ENCODE measurements at places on chromosomes 5 and 9.

DNA sequence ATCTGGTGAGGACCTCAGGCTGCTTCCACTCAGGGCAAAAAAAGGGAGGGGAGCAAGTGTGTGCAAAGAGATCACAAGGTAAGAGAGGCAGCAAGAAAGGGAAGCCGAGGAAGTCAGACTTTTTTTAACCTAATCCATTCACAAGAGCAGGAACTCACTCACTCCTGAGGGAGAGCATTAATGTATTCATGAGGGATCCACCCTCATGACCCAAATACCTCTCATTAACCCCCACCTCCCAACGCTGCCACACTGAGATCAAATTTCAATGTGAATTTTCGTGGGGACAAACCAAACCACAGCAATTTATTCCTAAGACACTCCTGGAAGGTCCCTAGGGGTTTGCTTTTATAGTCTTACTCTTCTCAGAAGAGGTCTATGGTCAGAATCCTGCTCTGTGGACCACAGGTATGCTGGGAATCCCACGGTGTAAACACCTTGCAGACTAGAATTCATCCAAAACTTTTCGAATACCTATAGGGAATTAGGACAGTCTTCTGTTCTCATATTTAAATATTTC is 108.7 kb downstream of the HSD17B3 start:
- peaks cover 5% of the 10 kb centered on the region for H3K4me1 ChIP-seq
- no peaks in the 10 kb centered on the region for H3K36me3 ChIP-seq
- H3K27me3 ChIP-seq = no peaks in the 10 kb centered on the region
- no peak overlapping the region for H3K4me3 ChIP-seq
- no peak overlapping the region for H3K27ac ChIP-seq
- DNase-seq = no peak

GRCh38 chr9:117800389-117800788 is 96.2 kb downstream of the TLR4 start:
- H3K4me1 ChIP-seq = no peaks in the 10 kb centered on the region
- H3K27ac ChIP-seq = no peak overlapping the region
- no peaks in the 10 kb centered on the region for H3K36me3 ChIP-seq
- H3K4me3 ChIP-seq = no peak overlapping the region
- DNase-seq = no peak

- DNase-seq = no peak
- peaks cover 35% of the 10 kb centered on the region for H3K4me1 ChIP-seq
- H3K27me3 ChIP-seq = no peaks in the 10 kb centered on the region
- H3K36me3 ChIP-seq = peaks cover 58% of the 10 kb centered on the region
Observed at GRCh38 chr5:151139015-151139414, 18.6 kb downstream of the ANXA6 start.

- H3K27ac ChIP-seq = no peak overlapping the region
- H3K4me1 ChIP-seq = no peaks in the 10 kb centered on the region
- no peaks in the 10 kb centered on the region for H3K36me3 ChIP-seq
- no peaks in the 10 kb centered on the region for H3K27me3 ChIP-seq
Observed at GRCh38 chr5:174790906-174791305, 66.5 kb downstream of the MSX2 start.

DNA sequence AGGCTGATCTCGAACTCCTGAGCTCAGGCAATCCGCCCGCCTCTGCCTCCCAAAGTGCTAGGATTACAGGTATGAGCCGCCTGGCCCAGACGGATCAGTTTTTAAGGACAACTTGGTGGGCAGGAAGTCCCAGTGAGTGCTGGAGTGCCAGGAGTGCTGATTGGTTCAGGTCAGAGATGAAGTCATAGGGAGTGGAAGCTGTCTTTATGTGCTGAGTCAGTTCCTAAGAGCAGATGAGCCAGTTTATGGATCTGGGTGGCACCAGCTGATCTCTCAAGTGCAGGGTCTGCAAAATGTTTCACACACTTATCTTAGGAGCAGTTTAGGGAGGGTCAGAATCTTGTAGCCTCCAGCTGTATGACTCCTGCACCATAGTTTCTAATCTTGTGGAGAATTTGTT is 292.1 kb upstream of the ELAVL2 start:
- H3K4me3 ChIP-seq = no peak overlapping the region
- H3K4me1 ChIP-seq = no peaks in the 10 kb centered on the region
- no peaks in the 10 kb centered on the region for H3K36me3 ChIP-seq
- H3K27me3 ChIP-seq = no peaks in the 10 kb centered on the region
- DNase-seq = no peak

DNA sequence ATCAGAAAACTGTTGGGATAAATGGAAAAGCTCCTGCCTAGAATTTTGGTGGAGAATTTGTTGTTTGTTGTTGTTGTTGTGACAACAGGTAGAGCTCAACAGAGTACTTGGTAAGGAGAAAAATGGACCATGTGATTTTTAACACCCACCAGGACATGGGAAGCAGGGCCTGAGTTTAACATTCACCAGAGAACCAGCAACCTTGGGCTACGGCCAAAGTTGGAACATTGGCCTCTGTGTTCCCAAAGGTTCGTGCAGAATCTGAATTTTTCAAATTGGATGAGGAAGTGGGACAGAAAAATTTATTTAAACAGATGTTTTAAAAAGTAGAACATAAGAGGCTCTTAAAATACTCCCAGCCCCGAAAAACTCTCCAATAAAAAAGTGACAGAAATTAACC is 127.0 kb downstream of the GNA14 start:
- no peak overlapping the region for H3K27ac ChIP-seq
- H3K4me3 ChIP-seq = no peak overlapping the region
- no peaks in the 10 kb centered on the region for H3K4me1 ChIP-seq
- H3K27me3 ChIP-seq = no peaks in the 10 kb centered on the region
- no peaks in the 10 kb centered on the region for H3K36me3 ChIP-seq
- DNase-seq = no peak

- DNase-seq = no peak
- no peaks in the 10 kb centered on the region for H3K36me3 ChIP-seq
- H3K27ac ChIP-seq = no peak overlapping the region
- no peaks in the 10 kb centered on the region for H3K27me3 ChIP-seq
- no peak overlapping the region for H3K4me3 ChIP-seq
- no peaks in the 10 kb centered on the region for H3K4me1 ChIP-seq
Observed at GRCh38 chr5:131758520-131758900, 38.3 kb downstream of the FNIP1 start.

GRCh38 chr5:40831346-40832210 is 3.4 kb downstream of the RPL37 start:
- H3K27me3 ChIP-seq = no peaks in the 10 kb centered on the region
- peaks cover 76% of the 10 kb centered on the region for H3K36me3 ChIP-seq
- H3K27ac ChIP-seq = no peak overlapping the region

DNA sequence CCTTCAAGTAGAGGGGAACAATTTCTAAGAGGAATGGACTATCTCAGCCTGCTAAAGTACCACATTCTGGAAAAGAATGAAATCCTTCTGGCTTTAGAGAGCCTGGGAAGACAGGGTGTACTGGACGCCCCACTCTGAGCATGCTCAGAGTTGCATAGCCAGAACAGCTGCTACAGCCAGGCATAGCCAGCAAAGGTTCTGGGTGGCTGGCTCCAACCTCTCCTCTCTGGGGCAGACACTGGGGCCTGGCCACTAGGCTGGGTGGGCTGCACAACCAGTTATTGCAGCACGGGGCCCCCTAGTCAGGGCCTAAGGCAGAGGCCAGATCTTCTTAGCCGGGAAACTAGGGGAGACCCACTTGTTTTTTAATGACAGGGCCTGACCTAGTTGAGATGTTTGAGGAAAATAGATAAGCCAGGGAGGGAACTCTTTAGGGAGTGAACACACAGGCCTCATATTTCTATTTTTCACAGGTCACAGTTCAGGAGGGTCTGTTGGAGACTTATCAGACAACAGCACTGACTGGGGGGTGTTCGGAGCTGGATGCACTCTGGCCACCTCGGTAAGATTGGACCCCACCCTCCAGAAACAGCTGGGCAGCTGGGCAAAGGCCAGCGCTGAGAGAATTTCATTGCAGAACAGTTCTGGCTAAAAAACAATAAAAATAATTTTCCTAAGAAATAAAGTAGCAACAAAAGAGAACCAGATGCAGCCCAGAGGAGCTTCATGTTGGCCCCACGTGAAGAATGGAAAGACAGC is 142.9 kb downstream of the LPAR1 start:
- no peaks in the 10 kb centered on the region for H3K27me3 ChIP-seq
- peak overlapping the region; percentile 78 for H3K27ac ChIP-seq

GRCh38 chr5:138623053-138623452 is 47.9 kb upstream of the HSPA9 start:
- DNase-seq = no peak
- no peak overlapping the region for H3K4me3 ChIP-seq
- H3K27me3 ChIP-seq = no peaks in the 10 kb centered on the region
- H3K27ac ChIP-seq = no peak overlapping the region
- H3K4me1 ChIP-seq = peaks cover 30% of the 10 kb centered on the region

- no peak overlapping the region for H3K4me3 ChIP-seq
- no peaks in the 10 kb centered on the region for H3K27me3 ChIP-seq
- H3K36me3 ChIP-seq = peaks cover 18% of the 10 kb centered on the region
- no peak overlapping the region for H3K27ac ChIP-seq
Observed at GRCh38 chr5:75340714-75341478, 3.9 kb downstream of the HMGCR start.

DNA sequence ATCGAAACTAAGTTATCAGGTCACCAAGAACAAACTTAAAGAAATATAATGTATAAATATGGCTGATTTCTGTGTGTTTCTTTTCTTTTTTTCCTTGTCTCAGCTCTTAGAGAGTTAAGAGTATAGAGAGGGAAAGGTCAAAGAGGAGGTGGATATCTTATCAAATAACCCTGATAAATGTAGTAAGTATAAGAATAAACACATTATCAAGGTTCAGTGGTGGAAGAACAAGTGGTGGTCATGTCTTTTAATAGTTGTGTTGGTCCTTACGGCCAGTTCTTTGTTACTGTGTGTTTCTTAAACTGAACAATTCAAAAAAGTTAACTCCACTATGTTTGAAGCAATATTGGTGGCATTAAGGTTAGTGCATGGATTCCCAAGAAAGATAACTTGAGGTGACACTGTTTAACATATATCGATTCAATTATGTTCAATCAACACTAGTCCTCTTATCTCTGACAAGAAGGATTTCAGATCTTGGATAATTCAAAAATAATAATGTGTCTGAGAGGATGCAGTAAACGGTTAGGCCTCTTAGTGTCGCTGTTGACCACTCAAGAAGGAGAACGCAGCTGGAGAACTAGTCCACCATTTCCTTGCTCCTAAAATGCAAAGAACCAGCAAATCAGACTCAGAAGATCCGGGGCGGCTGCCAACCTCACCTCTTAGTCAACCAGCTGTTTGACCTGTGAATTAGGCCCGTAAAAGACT is at the start of gene PCDHGA3:
PCDHGA3 (plus strand) TSS at position 588 of the 711 bp plus-strand sequence. CDS start 205 bp downstream, outside the sequence.
- H3K4me1 ChIP-seq = peaks cover 7% of the 10 kb centered on the region
- H3K27ac ChIP-seq = no peak within 1 kb of the TSS
- no peaks in the 10 kb centered on the region for H3K27me3 ChIP-seq
- peak within 1 kb of the TSS; percentile 17 for H3K4me3 ChIP-seq

DNA sequence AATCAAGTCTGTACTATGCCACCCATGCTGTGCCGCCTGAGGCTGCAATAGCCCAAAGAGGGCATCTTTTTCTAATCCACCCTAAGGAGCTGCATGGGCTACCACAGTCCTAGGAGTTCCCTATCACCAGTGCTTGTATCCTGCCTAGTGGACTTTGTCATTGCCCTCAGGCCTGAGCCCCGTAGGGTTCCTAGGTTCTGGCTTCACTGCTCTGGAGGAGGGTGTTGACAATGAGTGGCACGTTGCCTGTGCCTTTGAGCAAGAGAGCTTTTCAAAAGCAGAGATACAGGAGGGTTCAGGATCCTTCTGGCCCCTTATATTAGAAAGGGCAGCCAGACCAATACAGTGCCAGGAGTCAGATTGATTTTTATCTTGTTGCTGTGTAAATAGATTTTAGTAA is 93.0 kb downstream of the PRDM6 start:
- peaks cover 13% of the 10 kb centered on the region for H3K4me1 ChIP-seq
- no peak overlapping the region for H3K27ac ChIP-seq
- no peak overlapping the region for H3K4me3 ChIP-seq

DNA sequence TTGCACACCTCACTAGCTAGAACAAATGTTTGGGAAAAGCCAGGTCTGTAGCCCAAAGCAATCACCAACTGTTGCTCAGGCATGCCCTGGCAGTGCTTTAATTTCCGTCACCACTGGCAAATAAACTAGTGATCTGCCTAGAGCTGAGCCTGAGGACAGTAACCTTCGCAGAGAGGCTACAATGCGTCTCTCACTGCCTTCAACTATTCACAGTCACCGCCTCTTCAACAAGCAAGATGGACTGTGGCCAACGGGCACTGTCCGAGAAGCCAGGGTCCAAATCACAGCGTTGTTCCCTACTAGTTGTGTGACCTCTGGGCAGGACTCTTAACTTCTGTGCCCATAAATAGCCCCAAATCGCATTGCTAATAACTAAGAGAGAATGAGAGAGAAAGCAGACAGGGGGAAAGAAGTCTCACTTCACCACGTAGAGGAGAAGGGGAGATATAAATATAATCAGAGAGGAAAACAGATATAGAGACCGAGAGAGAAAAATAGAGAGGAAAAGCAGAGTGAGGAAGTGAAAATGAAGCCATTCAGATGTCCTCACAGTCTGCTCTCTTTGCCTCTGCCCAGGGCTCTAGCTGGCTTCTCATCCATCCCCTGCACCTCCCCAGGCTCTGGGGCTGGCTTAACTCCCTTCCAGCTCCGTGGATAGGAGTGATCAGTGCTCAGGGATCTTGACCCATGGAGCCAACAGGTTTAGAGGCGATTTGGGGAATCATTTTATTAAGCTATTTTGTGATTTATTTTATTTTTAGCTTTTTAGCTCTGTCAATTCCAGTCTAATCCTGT is 157.9 kb downstream of the ZDHHC21 start:
- H3K27ac ChIP-seq = no peak overlapping the region
- no peaks in the 10 kb centered on the region for H3K27me3 ChIP-seq
- DNase-seq = no peak
- H3K4me1 ChIP-seq = no peaks in the 10 kb centered on the region
- H3K36me3 ChIP-seq = no peaks in the 10 kb centered on the region

DNA sequence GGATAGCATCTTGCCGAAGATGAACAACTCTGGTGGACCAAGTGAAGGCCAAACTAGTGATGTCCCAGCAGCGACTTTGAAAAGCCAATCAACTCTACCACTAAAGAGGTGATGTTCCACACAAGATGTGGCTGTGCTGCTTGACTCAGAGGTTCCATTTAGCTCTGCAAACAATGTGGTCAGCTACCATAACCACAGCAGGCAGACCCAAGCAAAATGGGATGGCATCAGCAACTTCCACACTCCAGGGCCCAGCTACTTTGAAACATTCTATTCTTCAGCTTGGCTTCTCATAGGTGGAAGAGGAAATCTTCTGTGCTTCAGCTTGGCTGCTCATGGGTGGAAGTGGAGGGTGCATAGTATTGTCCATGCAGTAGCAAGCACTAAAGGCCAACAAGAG is 70.5 kb downstream of the IRX2 start:
- no peak for DNase-seq
- H3K4me1 ChIP-seq = no peaks in the 10 kb centered on the region
- no peaks in the 10 kb centered on the region for H3K27me3 ChIP-seq
- H3K36me3 ChIP-seq = no peaks in the 10 kb centered on the region

DNA sequence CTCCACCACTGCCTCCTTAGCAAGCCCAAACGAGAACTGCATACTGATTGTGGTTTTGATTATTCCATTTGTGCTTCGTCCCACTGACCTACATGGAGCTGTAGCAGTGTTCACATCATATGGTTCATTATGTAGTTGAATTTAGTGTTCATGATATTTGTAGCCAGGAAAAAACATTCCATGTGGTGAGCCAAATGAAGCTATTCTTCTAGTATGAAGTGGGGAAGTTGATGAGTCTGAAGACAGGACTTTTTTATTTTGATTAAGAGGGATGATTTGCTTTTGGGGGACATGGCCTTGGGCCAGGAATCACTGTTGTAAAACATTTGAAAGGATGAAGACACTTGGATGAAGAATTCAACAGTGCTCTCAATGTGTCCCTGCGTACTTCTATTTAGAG is 192.9 kb upstream of the SLC27A6 start:
- H3K4me3 ChIP-seq = no peak overlapping the region
- H3K27ac ChIP-seq = no peak overlapping the region
- no peaks in the 10 kb centered on the region for H3K27me3 ChIP-seq
- no peaks in the 10 kb centered on the region for H3K36me3 ChIP-seq
- no peak for DNase-seq

Data from esophagus squamous epithelium (tissue), 5 donors.